ENCODE measurements at places on chromosomes 7 and 10.

GRCh38 chr10:89646889-89647657 is 2.0 kb upstream of the PANK1 start:
- DNase-seq: no peak

- no peak for DNase-seq
Observed at GRCh38 chr7:129401228-129401966, 32.8 kb upstream of the STRIP2 start.

DNA sequence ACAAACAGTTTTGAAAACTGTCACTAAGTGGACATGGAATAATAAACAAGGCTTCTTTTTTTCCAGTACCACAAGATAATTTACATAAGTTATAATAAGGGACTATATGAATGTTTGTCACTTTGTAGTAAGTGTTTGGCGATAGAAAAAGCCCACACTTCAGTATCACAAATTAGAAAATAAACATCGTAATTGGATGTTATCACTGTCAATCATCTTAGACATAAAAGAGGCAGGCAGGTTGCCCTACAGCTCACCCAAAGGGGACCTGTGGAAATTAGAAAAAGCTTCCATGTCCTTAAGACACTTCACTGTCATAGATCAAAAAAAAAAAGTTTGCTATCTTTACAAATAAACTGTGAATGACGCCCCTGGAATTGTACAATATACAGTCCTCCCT is 3.6 kb upstream of the NOC3L start:
- no peak for DNase-seq

- no peak for DNase-seq
Observed at GRCh38 chr7:12211711-12212485, 804 bp downstream of the TMEM106B start.

- no peak for DNase-seq
Observed at GRCh38 chr7:70736715-70737460, 395.1 kb upstream of the GALNT17 start.

Measured in C1 segment of cervical spinal cord (tissue), 14 donors.